CD4-positive, alpha-beta T cell treated with Interleukin-15 for 1 hour (primary cell): ENCODE measurements at places on chromosomes 3 and 15.
A peak's percentile ranks its signal among the peaks of the same experiment; 100 is the strongest.

DNA sequence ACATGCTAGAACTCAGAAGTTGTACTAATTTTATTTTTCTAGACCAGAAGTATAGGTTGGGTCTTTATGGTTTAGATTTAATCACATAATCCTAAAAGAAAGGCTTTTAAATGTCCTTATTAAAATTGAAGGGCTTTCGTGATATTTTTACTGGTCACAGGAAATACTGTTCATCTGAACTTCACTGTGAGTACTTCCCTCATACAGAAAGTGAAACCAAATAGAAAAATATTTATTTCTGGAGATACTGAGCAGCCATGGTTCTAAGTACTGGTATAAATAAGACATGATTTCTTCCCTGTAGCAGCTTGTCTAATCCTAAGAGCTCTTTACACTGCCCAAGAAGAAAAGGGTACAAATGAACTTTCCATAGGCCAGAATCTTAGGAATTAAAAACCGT, 2.0 kb downstream of the SNRK start:
- DNase-seq = no peak

DNA sequence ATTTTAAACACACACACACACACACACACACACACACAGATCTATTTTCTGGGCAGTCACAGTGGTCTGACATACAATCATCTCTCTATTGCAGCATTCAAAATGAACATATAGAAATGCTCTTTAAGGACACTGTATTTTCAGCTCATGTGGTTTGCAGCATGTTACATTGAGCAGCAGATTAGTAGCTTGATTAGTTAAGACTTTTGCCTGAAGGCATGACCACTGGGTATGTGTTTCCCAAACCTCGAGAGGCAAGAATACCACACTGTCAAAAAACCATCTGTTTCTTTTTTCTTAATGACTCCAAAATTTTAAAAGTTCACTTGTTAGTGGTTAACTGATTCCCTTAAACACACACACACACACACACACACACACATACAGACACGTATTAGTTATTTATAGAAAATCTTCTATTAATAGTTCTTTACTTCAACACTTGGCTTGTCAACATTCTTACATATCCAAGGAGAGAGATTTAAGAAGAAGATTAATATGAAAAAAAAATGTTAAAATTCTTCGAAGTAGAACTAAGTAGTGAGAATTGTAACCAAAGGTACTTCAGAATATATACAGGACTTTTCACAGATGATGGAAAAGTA, 518.2 kb downstream of the CADM2 start:
- no peak for DNase-seq

- peak; percentile 22 for DNase-seq
These were observed at the start of gene SLC9C1 for GRCh38 chr3:112293368-112294321. Gene SLC9C1 (minus strand): TSS chr3:112294216. CDS start chr3:112286791, 7,425 bp downstream.

DNA sequence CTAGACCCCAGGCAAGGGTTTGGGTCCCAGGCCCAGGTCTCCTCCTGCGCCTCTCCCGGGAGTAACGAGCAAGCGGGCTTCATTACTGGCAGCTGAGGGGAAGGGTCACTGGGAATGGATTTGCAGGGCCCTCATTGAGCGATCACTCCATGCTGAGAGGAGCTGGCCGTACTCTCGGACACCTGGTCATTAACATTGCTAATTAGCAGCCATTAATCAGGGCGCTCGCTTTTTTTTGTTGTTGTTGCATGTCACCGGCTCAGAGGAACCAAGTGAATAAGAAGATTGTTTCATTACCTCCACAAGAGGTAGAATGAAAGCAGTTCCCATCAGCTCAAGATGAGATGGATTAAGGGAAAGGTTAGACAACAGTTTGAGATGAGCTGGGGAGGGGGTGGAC, 293.0 kb upstream of the ATP11B start:
- DNase-seq = no peak

GRCh38 chr3:171365489-171365888, 94.7 kb downstream of the TNIK start:
- DNase-seq = no peak

DNA sequence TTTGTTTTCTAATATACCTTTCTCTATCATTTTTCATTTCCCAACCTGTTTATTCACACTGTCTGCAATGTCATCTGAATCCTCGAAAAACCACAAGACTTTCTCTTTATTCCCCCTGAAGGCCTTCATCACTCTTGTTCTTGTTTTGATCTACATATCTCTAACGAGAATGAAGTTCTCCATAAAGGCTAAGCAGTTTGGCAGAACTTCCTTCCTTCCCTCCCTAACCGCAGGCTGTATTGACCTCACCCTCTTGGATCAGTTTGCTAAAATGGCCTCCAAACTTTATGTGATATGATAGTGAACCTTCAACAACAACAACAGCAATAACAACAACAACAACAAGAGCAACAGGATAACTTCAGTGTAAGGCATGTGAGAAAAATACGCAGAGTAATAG, 392.8 kb downstream of the TIGIT start:
- no peak for DNase-seq

- DNase-seq = no peak
These were observed 5.7 kb upstream of the PLSCR1 start for GRCh38 chr3:146550070-146550615.

GRCh38 chr3:129312021-129312639, 33.5 kb downstream of the HMCES start:
- DNase-seq = no peak

GRCh38 chr15:55873024-55873720, 120.2 kb downstream of the NEDD4 start:
- no peak for DNase-seq

DNA sequence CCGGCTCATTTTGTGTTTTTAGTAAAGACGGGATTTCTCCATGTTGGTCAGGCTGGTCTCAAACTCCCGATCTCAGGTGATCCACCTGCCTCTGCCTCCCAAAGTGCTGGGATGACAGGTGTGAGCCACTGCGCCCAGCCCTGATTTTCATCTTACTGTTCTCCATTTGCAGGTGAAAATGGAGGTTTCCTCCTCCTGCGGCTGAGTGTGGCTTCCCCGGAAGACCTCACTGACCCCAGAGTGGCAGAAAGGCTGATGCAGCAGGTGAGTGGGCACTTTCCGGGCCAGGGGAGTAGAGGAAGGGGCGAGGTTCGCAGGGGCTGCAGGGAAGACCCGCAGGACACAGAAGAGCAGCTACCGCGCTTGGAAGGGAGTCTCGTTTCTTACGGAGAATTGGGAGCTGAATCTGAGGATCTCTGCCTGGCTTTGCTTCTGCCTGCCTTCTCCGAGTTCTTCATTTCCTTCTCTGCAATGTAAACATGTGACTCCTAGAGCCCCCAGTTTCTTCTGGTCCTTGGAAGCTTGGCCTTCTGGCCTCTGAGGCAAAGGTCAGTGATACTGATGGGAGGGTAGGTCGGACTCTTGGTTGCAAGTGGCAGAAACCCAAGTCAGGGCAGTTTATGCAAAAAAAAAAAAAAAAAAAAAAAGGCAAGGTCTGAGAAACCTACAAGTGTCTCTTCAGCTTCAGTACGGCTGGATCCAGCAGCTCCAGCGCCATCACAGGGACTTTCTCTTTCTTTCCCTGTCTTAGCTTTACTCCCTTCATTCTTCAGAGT, 8.9 kb downstream of the MUC20 start:
- DNase-seq = no peak

DNA sequence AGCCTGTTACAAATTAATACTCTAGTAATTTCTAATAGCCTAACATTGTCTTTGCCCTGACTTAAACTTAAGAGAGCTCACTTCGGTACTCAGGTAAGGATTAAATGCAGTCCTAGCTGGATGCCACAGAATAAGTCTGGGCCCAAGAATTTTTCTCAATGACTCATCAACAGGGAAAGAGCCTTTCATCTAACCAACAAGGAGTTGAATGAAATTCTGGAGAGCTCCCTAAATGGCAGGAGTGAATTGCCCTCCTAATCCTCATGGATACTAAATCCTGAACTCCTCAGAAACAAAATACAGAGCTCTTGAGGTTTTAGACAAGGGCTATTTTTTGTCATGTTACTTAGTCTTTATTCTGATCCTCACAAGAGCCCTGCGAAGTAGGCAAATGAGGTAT, 159.5 kb downstream of the PLCH1 start:
- DNase-seq = no peak

DNA sequence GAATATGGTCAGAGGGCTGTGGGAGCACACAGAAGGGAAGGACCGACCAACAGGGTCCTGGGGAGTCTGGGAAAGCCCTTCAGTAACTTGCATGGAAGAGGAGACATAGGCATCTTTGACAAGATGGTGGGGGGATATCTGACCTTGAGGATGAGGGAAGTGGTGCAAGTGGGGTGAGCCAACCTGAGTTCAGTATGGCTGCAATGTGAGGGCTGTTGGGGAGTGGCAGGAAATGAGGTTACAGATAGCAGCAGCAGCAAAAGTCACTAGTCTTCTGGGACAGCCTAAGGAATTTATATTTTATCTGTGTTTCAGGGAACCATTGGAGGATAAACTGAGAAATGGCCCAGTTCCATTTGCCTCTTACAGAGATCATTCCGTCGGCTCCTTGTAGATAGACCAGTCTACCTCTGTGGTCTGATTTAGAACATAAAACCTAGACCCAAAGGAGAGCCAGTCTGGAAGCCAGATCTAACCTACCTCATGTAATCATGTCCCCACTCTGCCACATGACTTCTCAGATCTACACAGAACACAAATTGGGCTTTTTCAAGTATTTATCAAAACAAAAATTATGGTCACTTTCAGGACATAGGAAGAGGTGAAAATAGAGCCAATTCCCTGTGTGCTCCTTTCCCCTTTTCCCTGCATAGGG, 75.6 kb downstream of the ST6GAL1 start:
- DNase-seq = no peak

GRCh38 chr3:123749711-123750110, 134.4 kb downstream of the MYLK start:
- no peak for DNase-seq
